Activated CD4-positive, alpha-beta T cell treated with anti-CD3 and anti-CD28 coated beads, Interleukin-2, Interleukin-4, amounts not matched to agents 100 ng/mL and 50 ng/mL, durations not matched to agents 16 hours and 8 hours (primary cell): ENCODE measurements at places on chromosomes 6 and 20.

DNA sequence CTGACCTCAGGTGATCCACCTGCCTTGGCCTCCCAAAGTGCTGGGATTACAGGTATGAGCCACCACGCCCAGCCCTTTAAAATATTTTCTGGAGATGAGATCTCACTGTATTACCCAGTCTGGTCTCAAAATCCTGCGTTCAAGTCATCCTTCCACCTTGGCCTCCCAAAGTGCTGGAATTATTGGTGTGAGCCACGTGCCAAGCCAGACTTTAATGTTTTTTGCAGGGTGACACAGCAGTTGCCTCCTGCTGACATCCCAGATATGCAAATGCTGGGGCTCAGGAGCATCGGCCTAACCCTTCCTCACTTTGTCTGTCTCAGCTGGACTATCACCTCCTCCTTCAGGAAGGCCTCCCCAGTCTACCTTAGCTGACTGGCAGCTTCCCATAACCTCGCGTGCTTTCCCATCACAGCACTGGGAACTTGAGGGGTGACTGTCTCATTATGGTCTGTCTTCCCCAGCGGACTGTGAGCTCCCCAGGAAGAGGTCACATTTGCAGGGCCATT is 14.3 kb upstream of the ID1 start:
- DNase-seq = no peak

DNA sequence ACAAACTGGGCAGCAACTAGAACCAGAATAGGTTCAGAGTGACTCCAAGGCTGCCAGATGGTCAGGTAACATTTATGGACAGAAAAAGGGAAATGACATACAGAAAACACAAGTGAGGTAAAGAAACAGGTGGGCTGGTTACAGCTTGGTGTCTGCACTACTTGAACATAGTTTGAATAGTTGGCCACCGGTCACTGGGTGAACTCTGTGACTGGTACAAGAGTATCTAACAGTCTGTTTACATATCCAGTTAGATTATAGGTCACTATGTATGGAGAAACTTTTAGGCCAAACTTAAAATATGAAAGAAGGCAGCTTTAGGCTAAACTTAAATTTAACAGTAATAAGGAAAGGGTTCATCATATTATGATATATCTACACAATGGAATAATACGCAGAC is 32.9 kb downstream of the LCA5 start:
- no peak for DNase-seq

- no peak for DNase-seq
Observed at GRCh38 chr20:47532002-47532401, 30.3 kb downstream of the NCOA3 start.

GRCh38 chr6:154502553-154502952 is 7.9 kb downstream of the CNKSR3 start:
- no peak for DNase-seq

DNA sequence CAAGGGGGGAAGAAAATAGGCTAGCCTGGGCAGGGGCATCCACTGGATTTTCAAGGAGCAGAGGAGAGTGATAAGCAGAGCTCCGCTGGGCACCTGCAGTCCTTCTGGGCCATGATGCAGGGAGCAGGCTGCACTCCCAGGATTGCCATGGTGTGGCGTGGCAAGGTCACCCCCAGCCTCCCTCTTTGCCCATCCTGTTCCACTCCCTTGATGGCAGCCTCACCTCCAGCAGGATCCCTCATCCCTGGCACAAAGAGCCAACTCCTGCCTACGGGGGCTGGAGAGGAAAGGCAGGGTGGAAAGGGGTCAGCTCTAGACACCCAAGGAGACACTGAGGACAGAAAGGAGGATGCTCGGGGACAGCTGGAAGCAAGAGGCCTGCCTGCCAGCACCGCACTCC is 22.4 kb upstream of the MYMX start:
- no peak for DNase-seq

DNA sequence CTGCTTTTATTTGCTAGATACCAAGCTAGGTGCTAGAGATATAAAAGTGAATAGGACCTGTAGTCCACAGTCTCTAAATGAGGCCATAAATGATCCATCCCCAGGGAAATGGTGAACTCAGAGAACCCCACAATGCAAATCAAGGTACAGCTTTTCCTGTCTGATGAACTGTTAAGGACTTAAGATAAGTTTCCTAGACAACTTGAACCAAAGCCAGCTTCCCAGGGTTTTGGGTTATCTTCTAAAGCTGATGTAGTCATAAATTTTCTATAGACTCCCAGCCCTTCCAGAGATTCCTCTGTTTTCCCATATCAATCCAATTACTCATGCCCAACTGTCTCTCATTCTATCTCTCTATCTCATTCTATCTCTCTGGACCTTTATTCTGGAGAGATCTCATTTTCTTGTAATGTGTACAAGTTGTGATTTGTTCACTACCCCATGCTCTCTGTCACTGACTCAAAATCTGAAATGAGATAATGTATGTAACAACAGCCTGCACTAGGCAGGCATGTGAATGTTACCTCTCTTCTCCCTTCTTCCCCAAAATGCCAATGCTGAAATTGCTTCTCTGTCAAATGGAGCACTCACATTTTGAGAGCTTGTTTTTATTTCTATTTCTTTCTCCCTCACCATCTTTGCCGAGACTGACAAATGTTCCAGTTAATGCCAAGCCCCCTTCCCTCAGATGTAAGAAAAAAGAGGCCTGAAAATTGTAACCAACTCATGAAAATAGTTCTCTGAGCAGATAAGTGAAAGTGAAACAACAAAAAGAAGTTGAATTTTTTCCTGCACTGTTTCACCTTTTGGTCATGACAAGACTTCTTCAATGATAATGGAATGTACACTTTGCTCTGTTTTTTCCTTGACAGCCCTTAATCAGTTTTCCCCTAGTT is 279.9 kb downstream of the SLC35F1 start:
- no peak for DNase-seq

DNA sequence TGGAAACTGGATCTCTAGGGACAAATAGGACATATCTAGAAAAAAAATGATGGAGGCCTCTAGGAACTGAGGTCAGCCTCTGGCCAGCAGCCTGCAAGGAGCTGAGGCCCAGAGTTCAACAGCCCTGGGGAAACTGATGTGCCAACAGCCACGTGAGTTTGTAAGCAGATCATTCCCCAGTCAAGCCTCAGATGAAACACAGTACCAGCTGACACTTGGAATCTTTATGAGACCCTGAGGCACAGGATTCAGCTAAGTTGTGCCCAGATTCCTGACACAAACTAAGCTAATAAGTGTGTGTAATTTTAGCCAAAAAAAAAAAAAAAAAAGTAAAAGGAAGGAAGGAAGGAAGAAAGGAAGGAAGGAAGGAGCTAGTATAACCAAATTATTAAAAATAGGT is 1059.8 kb upstream of the MAP3K7 start:
- no peak for DNase-seq

GRCh38 chr6:160348223-160349019 is at the start of gene SLC22A3:
Gene SLC22A3 (plus strand): TSS chr6:160348378. CDS start chr6:160348420, 42 bp downstream.
- no peak for DNase-seq

DNA sequence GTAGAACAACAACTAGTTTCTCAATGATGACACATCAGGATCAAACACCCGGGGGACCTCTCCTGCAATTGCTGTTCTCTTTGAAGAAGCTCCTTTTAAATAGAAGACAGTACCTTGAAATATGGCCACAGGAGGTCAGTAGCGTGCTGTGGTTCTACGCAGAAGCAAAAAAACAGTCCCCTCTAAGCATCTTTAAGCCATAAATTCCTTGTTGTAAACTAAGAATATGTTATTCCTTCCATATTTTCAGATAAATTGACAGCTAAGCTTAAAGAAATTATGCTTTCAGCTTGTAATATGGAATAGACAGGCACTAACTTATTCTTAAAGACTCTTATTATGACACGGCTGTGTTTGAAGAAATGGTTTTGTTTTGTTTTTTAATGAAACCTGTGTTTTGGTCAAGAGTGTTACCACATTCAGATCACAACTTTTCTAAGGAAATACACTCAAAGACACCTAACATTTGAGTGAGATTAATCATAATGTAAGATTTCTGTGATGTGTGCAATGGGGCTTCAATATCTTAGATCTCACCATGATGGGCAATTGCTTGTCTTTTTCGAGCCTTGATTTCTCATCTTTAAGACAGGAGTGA is 49.7 kb upstream of the IL20RA start:
- DNase-seq = peak; percentile 71
